ENCODE measurements at places on chromosomes 12 and 14.

GRCh38 chr14:91323671-91324605 lies 79.4 kb upstream of the GPR68 start:
- DNase-seq = peak; percentile 41

DNA sequence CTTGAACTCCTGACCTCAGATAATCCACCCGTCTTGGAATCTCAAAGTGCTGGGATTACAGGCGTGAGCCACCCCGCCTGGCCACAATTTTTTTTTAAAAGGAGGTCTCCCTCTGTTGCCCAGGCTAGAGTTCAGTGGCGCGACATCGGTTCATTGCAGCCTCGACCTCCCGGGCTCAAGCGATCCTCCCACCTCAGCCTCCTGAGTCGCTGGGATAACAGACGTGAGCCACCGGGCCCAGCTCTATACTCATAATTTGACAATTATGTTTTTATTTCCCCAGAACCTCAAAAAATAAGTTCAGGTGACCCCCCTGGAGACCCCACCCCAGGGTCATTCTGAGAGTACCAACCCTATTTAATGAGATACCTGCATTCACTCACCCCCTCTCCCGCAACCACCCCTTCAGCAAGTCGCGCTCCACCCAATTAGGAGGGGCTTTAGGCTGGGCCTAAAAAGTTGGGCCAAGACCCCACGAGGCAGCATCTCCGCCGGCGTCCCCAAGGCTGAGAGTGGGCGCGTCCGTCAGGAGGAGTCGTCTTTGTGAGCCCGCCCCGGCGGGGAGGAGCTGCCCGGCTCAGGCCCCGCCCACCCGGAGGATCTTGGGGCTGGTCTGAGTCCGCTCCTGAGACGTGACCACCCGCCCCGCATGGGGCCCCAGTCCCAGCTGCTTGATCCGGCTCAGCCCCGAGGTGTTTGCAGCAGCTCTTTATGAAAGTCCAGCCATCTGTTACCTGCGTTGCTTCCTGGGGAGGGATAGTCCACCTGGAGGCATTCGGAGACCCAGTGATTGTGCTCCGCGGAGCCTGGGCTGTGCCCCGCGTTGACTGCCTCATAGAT lies at the start of gene ANKRD33:
TSS of gene ANKRD33 (plus strand) at position 628 of the 840 bp plus-strand sequence. CDS start at position 712, 84 bp downstream.
- peak; percentile 28 for DNase-seq

GRCh38 chr12:45303945-45304344 lies 88.0 kb downstream of the ANO6 start:
- DNase-seq = no peak

DNA sequence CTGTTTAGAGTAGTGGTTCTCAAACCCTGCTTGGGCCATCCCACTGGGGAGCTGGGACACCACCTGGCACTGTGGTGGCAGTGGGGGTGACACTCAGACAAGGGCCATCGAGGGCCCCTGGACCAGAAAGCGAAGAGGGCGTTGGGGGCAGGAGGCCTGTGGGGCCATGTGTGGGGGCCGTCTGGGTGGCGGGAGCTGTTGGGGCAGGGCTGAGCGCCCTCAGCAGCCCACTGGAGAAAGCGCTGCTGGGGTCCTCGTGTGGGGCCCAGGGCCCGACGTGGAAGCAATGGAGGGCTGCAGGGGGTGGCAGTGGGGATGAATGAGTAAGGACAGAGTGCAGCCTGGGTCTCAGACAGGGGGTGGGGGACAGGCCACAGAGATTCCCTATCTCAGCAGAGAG lies 5.9 kb upstream of the ADSS1 start:
- no peak for DNase-seq

GRCh38 chr12:108950991-108951739 lies 69.7 kb downstream of the SVOP start:
- DNase-seq = peak; percentile 43

DNA sequence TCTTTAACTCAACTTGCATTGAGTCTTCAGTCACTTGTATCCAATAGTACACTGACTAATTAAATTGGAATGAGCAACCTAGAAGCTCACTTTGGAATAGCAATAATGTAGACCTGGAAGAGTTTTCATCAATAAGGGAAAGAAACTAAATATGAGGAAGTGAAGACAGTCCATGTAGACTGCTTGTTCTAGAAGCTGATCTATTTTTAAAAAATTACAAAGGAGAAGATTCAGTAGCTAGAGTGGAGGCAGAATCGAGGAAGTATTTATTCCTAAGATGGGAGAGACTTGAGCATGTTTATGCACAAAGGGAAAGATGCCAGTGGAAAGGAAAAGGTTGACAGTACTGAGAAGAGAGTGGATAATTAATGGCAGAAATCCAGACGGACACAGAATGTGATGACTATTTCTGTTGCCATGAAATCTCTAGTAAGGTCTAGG lies 156.3 kb upstream of the PDE3A start:
- DNase-seq = peak; percentile 75

GRCh38 chr12:79858518-79858917 lies 76.4 kb downstream of the PPP1R12A start:
- DNase-seq = no peak

DNA sequence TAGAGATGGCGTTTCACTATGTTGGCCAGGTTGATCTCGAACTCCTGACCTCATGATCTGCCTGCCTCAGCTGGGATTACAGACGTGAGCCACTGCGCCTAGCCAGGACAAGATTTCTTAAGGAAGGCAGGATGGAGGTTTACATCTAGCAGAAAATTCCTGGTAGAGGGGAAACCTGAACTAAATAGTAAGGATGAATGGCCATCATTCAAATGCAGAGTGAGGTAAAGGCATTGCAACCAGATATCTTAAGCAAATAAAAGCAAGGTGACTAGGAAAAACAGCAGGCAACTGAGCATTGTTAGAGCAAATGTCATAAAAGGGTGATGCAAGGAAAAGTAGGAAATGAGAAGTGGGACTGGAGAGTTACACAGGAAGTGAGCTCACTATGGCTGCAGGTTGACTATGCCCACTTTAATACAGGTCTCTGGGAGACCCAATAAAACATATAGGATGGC lies 133.0 kb downstream of the SOX5 start:
- DNase-seq = no peak

DNA sequence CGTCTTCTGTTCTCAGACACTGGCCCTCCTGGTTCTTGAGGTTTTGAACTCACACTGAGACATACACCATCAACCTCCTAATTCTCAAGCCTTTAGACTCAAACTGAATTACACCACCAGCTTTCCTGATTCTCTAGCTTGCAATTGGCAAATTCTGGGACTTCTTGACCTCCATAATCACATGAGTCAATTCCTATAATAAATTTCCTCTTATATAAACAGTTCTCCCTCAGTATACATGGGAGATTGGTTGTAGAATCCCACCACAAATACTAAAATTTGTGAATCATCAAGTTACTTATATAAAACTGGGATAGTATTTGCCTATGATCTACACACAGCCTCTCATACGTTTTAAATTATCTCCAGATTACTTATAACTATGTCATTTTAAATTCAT lies 162.2 kb downstream of the DIO2 start:
- peak; percentile 19 for DNase-seq

DNA sequence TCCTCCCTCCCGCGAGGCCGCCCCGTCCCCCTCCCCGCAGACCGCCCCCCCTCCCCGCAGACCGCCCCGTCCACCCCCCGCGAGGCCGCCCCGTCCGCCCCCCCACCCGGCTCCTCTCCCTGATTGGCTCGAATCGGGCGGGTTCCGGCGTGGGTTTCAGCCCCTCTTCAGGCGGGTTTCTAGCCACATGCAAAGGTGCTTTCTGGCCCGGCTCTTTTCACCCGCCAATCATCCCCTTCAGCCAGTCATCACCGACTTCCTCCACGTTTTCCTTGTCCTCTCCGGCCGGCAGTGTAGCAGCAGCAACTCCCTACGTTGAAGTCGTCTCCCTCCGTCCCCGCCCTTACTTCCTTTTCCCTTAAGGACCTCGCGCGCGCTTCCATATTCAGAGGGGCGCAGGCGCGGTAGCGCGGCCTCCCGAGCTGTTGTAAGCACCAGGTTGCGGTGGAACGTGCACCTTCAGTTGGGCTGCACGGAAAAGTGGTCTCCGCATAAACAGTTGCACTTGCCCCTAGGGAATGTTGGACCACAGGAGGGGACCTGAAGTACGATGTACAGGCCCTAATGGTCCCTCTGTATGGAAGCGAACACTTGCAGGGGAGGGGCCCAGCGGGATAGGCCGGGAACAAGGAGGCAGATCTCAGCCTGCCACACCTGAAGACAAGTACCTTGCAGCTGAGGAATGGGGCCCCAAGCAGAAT lies 44.6 kb upstream of the ESR2 start:
- peak; percentile 97 for DNase-seq

DNA sequence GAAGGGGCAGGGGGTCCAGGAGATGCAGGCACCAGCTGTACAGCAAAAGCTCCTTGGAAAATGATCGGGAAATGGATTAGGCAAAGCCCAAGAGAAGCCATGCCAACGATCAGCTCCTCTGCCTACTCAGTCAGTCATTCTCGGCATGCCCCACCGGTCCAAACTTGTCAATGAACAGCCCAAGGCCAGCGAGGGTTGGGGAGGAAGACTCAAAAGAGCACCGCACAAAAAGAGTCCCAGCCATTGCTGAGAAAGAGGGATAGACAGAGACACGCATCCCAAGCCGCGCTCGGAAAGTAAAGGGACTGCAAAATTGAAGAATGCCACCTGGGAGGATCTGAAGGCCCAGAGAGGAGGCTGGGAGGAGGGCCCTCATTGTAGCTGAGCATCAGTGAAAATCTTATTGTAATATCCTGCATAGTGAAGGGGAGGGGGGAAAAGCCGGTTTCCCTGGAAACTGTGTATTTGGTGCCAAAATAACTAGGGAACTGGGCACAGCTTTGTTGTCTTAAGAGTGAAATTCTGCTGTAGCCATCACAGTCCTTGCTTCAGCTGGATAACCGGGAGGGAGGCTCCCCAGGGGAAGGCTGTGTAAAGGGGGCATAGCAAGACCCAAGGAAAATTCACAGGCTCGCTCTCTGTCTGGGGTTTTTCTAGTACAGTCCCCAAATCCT lies 4.7 kb downstream of the KDM2B start:
- no peak for DNase-seq

DNA sequence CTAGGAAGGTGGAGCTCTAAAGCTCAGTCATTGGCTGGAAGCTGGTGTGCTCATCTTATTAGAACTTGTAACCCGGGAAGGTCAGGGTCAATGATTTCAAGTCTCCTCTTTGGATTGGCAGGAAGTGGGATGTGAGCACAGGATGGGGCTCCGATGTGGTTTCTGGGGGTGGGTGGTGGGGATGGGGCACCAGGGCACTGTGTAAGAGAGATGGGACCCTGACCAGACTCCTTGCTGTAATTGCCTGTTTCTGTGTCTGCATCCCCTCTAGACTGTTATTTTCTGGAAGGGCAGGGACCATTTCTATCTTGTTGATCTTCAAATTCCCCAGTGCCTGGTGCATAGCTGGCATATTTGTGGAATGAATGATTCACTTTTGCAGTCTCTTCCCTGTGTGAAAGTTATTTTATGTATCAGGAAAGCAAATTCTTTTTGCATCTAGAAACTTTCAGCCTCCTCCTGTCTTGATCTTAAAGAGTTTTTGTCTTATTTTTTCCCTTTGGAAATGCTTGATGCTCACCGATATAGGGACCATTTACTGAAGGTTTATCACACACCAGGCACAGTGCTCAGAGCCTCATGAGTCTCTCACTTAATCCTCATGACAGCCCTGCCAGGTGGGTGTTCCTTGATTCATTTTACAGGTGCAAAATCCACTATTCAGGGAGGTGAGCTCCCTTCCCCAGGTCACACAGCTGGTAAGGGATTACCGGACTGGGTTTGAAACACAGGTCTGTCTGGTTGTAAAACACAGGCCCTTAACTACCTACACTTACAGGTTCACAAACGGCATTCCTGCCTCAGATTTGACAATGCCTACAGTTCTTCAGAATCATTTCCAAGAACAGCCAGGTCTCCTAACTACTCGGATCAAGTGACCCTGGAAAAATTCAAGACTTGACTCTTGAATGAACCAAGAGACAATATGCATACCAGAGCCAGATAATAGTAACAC lies 86.9 kb upstream of the IGF1 start:
- peak; percentile 89 for DNase-seq

DNA sequence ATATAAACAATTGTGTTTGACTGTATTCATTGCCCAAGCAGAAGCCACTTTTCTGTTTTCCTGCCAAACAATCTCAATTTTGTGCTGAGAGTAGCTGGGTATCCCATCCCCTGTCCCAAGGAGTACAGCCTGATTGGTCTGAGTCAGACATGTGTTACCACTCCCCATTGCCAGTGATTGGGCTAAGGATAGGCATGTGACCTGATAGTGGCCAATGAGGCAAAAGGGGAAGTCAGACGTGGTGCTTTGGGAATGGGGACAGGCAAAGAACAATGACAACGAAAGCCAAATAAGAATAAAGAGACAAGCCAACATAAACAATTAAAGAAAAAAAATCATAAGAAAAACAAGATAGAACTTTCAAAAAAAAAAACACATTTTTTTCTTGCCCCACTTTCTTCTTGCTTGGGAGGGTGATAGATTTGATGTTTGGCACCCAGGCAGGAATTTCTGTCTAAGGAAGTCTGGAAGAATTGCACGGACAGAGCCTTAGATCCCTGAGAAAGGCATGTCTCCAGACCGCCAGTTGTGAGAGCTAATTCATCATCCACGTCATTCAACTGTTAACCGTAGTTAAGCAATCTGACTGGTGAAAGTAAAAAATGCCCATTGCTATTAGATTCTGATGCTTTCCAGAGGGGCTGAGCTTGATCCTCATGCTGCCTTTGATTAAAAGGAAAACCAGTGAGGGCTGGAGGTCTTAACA lies 626.6 kb upstream of the TMEM132C start:
- DNase-seq = peak; percentile 35

DNA sequence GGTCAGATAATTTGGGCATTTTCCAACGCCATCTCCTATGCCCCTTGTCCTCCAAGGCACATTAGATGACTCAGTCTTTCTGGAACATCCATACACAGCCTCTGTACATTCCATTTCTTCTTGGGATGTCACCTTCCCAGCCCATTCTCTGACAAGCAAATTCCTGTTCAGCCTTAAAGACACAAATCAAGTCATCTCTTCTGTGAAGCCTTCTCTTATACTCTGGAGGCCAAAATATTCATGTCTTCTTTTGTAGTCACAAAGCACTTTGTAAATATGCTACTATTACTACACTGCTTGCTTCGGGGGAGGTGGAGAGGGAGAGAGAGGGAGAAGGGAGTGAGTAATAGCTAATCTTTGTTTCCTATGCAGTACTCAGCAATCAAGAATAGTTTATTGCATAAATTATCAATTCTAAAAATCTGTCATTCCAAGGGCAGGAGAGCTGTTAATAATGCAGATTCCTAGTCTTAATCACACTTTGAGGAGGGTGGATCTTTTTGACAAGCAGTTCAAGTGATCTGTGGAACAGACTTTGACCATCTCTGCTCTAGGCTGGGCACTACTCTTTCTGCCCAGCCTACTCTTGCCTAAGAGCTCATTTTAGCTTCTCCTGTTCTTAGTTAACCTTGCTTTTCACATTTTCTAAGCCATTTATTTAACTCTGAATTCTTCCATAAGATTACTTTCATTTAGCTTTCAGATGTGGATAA lies 27.9 kb downstream of the KCNMB4 start:
- DNase-seq = peak; percentile 59

DNA sequence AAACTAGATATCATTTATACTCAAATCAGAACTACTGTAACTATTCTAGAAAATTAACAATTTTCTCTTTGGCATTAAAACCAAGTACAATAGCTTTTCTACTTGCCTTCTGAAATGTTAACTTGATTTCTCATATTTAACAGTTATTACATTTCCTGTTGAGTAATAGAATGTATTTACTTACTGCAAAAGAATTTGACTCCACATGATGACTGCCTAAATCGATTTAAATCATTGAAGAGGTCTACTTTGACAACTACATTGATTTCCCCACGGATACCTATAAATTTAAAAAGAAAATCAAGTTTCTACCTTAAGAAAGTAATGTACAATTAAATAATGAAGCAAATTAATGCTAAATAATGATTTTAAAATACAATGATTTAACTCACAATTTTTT lies 18.9 kb downstream of the C2CD5 start:
- peak; percentile 58 for DNase-seq
